Epithelial cell of esophagus (primary cell): ENCODE measurements at places on chromosomes 2 and 18.
A peak's percentile ranks its signal among the peaks of the same experiment; 100 is the strongest.

GRCh38 chr2:21633466-21633865 lies 509.7 kb downstream of the TDRD15 start:
- no peak for DNase-seq

GRCh38 chr18:78601349-78601748 lies 378.3 kb upstream of the SALL3 start:
- DNase-seq: no peak

- DNase-seq: no peak
These were observed 40.7 kb upstream of the CABLES1 start for GRCh38 chr18:23094411-23095190.

DNA sequence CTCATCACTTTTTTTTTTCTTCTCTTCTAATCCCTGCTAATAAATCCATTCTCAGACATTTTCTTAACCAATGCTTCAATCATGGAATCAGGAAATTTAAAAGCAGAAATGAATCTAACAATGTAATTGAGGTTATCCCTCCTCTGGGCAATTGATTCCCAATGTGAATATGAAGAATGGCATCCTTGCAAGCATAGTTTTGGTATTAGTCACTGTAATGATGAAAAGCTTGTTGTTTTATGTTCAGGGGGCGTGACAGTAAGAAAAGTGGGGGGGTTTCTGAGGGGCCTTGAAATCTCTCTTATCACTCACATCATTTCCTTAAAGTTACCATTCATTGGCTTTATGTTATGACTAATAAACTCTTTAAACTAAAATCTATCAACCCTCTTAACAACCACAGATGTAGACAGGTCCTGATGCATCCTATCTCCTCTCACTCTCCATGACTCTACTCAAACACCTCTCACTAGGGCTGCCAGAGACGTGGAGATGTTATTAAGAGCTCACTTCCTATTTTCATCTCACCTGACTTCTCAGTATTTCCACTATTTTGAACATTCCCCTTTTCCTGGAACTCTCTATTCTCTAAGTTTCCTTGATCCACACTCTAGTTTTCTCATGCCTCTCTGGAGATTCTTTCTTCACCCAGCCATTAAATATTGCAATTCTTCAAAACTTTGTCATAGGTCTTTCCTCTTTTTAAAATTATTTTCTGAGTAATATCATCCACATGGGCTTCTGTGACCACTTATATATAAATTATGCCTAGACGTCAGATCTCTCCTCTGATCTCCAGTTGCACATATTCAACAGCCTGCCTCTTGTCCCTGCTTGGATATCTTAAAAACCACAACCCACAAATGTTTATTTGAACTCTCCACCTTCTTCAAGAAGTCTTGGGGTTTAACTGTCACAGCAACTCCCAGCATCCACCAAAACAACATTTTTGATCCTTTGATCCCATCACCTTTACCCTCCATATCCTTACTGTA lies 332.9 kb downstream of the CDH2 start:
- DNase-seq: peak; percentile 46

DNA sequence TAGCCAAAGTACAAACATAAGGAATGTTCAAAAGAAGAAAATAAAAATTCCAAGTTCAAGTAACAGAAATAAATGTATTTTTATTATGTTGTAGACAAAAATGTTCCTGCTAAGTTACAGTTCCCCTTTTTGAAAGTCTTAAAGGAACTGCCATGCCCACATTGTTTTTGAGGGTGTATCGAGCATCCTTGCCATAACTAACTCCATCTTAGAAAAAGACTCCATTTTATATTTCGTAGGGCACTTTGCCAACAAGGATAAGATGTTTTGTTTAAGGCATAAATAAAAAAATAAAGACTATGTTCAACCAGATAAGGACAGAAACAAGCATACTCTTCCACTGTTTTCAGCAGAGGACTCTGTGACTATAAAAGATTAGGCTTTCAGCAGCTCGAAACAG lies 67.3 kb downstream of the TMEM237 start:
- DNase-seq: no peak

GRCh38 chr2:170030040-170030439 lies 147.9 kb upstream of the MYO3B start:
- DNase-seq: no peak

GRCh38 chr2:71776227-71776626 lies 322.9 kb downstream of the DYSF start:
- no peak for DNase-seq

- DNase-seq: peak; percentile 83
These were observed 46.4 kb upstream of the CDH20 start for GRCh38 chr18:61286867-61287266.

DNA sequence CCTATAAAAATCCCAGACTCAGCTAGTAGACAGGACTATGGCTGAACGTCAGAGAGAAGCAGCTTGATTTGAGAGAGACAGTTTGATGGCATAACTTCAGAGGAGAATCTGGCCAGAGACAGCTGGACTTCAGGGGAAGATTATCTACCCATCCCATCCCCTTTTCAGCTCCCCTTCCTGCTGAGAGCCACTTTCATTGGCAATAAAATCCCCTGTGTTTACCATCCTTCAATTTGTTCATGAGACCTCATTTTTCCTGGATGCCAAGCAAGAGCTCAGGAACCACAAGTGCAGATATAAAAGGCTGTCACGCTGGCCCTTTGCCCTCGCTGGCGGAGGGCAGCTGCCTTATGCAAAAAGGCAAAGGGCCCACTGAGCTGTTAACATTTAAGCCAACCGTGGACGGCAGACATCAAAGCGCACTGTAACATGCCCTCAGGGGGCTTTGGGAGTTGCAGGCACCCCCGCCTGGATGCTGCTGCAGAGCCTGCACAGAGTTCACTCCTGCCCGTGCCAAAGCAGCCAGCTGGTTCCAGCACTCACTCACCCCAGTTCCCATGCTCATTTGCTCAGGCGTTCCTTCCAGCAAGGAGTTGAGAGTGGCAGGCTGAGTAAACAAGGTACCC lies 164.3 kb upstream of the PGAP1 start:
- DNase-seq: no peak

DNA sequence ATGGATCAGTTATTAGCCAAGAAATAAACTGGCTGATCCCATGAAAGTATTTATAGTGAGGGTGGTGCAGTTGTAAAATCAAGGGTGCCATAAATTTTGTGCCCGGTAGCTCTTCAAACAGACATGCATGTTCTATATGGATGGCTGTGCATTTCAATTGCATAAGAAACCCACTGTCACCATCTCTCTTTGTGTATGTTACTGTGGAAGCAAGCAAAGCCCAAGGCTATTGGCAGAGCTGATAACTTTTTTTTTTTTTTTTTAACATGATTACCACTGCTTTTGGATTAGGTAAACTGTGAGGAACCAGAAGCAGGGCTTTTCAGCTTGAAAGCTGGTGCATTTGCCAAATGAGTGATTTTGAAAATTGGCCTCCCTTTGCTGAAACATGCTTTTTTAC lies 332.6 kb downstream of the SOX11 start:
- DNase-seq: no peak

GRCh38 chr2:174788291-174788929 lies 24.1 kb upstream of the CHRNA1 start:
- no peak for DNase-seq
